Activated naive CD8-positive, alpha-beta T cell treated with anti-CD3 and anti-CD28 coated beads, Interleukin-2, amount 10 ng/mL, durations not matched to agents 7 days and 5 days (primary cell): ENCODE measurements at places on chromosomes 4 and X. TPM values are rescaled to one million over a fixed set of nuclear protein-coding genes. Genes with fewer than 3 reads are reported as not detected.

DNA sequence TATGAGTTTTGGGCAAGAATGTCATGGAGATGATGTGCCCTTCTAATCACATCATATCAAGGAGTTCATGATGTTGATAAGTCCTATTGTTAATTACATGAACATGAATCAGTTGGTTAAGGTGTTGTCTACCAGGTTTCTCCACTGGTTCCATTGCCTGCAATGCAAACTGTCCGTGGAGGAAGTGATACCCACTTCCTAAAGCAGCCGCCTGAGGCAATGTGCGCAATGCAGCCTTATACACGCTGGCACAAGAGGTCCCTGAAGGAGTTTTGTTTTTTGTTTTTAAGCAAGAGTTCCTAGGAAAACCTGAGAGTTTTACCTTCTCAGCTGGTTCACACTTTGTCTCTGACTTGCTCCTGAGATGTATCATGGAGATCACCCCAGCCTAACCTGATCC, 5.9 kb upstream of the GPKOW start:
- no peak for DNase-seq

GRCh38 chrX:45508454-45508853, 307.8 kb upstream of the DIPK2B start:
- no peak for DNase-seq

GRCh38 chrX:25507801-25508200, 492.0 kb upstream of the ARX start:
- no peak for DNase-seq

- no peak for DNase-seq
Observed at GRCh38 chr4:164188236-164188635, 565.7 kb upstream of the SMIM31 start.

DNA sequence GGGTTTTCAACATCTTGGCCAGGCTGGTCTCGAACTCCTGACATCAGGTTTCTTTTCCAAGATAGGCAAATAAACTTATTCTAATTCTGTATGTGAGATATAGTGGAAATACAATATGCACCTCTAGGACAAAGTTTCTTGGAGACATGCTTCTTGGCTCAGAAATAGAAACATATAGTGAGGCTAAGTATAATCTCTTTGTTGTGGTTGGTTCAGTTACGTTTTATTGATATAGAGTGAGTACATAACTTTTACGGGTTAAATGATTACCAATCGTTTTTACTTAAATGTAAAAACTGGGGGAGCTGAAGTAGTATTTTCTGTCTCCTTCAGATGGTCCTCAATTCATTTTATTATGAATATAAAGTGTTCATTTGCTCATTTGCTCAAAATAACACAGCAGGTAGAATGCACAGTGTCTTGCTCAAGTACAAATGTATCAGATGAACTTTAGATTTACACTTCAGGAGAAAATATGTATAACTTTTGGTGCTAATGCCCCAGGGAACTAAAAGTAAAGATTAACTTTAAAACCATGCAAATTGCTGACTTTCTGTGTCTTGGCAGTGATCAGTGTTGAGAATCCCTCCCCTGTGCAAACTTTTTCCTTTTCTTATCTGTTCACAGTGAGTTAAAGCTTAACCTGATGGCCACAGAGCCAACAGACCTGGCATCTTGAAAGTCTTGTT, 77.6 kb downstream of the AFF1 start:
- DNase-seq = no peak

DNA sequence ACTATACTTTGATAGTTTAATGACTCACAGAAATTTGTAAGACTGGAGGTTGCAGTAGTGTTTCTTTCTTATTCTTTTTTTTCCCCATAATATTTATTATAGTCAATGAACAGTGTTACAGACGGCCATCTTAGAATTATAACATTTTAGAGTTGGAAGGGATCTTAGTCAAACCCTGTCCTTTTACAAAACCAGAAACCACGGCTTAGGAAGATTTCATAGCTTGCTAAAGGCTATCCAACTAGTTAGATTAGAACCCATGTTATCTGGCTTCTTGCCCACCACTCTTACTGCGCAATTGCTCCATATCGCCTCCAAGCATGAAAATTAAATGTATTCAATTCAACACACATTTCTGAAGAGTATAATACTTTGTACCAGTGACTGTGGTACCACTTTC, 1.1 kb downstream of the XIAP start:
- DNase-seq = no peak

GRCh38 chr4:88097301-88097700, 61.1 kb downstream of the ABCG2 start:
- no peak for DNase-seq

- DNase-seq = no peak
Observed at GRCh38 chr4:2489081-2489805, 20.3 kb downstream of the RNF4 start.

DNA sequence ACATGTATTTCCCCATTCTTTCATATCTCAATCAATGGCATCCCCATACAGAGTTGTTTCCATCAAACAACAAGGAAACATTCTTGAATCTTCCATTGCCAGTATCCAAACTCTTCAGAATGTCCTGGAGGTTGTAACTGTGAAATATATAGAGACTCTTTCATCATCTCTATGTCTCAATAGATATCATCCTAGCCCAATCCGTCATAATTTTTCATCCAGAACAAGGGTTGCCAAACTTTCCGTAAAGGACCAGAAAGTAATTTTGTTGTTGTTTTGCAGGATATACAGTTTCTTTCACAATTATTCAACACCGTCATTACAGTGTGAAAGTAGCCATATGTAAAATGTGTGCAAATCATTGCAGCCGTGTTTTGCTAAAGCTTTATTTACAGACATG, 15.2 kb upstream of the CXCL6 start:
- no peak for DNase-seq

The CYTL1 gene
- not detected for total RNA-seq

The RWDD4 gene
- total RNA-seq = 14.1 TPM

- no peak for DNase-seq
Observed at GRCh38 chr4:183544109-183544508, 39.3 kb downstream of the ING2 start.

DNA sequence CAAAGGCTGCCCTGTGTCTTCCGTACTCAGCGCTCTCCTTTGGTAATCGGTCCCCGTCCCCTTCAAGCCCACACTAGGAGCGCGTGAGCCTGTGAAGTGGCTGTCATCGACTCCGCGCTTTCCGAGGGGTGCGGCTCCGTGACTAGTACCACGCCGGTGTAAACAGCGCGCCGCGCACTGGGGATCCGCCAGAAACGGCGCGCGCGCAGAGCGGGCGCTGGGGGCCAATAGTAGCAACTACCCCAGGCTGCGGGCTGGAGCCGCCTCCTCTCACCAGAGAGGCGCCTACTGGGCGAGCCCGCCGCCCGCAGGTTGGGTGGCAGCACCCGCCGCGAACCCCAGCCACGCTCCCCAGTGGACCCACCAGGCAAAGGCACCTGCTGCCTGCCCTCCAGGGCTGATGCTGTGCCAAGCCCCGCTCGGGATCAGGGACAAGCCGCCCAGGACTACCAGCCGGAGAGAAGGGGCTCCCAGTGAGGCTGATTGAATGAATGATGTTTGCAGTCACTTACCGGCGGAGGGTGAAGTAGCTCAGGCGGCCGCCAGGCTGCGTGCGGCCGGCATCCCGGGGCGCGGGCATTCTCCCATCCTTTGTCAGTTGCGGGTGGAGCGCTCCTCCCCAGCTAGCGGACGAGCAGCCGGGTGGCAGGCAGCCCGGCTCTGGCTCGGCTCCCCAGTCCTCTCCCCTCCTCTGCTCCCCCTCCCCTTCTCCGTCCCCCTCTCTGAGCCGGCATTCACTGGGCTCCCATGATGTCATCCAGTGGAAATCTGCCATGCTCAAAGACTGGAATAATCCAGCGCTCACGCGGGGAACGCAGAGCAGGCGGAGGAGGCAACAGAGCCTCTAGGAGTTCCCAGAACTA, 370.3 kb upstream of the SMIM31 start:
- DNase-seq = peak; percentile 24
